ENCODE measurements at places on chromosomes 12 and 14.
A peak's percentile ranks its signal among the peaks of the same experiment; 100 is the strongest.

DNA sequence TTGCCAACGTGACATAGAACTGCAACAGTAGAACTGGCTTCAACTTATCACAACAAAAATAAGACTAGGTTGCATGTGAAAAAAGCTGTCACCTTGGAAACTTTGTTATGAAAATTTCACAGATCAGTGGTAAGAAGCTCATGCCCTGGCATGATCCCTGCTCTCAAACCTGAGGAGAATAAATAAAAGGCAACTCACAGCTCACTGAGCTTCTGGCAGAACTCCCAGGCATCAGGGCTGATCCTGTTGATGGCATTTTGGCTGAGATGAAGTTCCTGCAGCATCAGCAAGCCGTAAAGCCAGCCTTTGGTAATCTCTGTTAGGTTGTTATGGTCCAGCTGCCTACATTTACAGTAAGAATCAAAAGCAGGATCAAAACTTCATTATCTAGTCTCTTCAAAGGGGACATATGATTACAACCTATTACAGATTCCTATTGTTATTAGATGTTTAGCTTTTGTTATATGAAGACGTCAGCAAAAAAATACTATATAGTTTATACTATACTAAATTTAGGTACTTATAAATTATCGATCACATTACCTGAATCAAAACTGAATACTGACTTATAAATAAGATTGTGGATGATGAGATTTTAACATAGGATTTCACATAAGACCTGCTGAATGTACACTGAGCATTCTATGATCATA, 32.0 kb downstream of the LRIG3 start:
- H3K36me3 ChIP-seq, result peaks cover 26% of the 10 kb centered on the region
- no peaks in the 10 kb centered on the region for H3K27me3 ChIP-seq
- no peak overlapping the region for H3K4me3 ChIP-seq
- no peak for DNase-seq
- no peak overlapping the region for H3K27ac ChIP-seq

DNA sequence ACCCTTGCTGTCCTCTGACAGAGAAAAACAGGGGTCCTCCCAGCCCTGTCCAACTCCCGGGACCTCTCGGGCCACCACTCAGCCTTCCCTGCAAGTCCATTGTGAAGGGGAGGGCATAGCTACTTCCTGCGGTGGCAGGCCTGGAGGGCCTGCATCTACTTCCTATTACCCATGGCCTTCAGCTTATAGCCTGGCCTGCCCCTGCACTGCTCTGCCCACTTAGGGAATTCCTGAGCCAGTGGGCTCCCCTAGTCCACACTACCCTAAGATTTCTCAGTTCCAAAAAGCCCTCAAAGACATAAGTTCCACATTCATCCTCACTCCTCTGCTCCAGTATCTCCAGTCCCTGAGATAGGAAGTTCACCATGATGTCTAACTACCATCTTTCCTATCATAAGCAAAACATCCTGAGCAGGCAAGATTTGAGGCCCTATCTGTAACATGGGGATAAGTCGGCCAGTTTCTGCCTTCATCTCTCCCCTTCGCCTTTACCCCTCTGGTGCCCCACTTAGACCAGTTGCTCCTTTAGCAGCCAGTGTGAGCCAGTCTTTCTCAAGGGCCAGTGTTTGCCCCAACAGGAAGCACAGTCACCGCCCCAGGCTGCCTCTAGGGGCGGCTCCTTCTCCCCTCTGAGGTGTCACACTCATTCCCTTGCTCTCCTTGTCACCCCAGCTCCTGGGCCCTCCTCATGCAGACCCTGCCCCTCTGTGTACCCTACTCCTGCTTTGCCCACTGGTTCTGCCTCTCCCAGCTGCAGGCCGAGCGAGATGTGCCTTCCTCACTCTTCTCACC, 10.9 kb downstream of the HDAC7 start:
- H3K36me3 ChIP-seq, result peaks cover 14% of the 10 kb centered on the region
- peak overlapping the region; percentile 39 for H3K4me3 ChIP-seq
- H3K27ac ChIP-seq, result peak overlapping the region; percentile 97
- no peaks in the 10 kb centered on the region for H3K27me3 ChIP-seq
- H3K4me1 ChIP-seq, result peaks cover 59% of the 10 kb centered on the region

DNA sequence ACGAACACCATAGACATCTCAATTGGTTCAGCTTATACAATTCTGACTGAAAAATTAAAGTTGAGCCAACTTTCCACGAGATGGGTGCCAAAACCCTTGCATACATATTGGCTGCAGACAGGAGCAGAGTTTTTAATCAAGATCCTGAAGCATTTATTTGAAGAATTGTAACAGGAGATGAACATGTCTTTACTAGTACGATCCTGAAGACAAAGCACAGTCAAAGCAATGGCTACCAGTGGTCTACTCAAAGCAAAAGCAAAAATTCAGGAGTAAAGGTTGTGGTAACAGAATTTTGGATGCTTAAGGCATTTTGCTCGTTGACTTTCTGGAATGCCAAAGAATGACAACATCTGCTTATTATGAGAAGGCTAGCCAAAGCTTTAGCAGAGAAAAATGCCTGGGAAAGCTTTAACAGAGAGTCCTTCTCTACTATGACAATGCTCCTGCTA, 20.7 kb downstream of the ZDHHC17 start:
- peak overlapping the region; percentile 47 for H3K4me3 ChIP-seq
- H3K36me3 ChIP-seq, result no peaks in the 10 kb centered on the region
- H3K27ac ChIP-seq, result peak overlapping the region; percentile 70
- DNase-seq, result no peak
- H3K4me1 ChIP-seq, result peaks cover 10% of the 10 kb centered on the region
- H3K27me3 ChIP-seq, result no peaks in the 10 kb centered on the region

GRCh38 chr14:66508547-66508845, 549 bp downstream of the GPHN start:
- no peaks in the 10 kb centered on the region for H3K36me3 ChIP-seq
- peak overlapping the region; percentile 84 for H3K4me3 ChIP-seq
- no peak for DNase-seq
- no peaks in the 10 kb centered on the region for H3K27me3 ChIP-seq

DNA sequence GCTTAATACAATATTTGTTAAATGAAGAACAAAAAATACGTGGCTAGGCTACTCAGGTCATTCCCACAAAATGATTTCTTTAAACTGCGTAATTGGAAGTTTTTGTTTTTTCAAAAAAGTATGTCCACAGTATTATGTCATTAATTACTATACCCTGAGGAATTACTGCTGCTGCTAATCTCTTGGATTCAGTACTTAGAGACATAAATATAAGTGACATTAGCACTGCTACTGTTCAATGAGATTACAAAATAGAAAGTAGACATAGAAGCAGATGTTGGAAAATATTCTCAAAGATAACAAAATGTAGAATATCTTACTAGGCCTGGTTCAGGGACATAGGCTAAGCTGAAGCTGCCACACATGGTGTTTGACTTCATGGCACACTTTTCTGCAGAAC, 36.3 kb downstream of the HMGA2 start:
- no peaks in the 10 kb centered on the region for H3K4me1 ChIP-seq
- H3K36me3 ChIP-seq, result no peaks in the 10 kb centered on the region
- H3K27ac ChIP-seq, result no peak overlapping the region
- no peak for DNase-seq
- no peaks in the 10 kb centered on the region for H3K27me3 ChIP-seq

- DNase-seq, result no peak
- peaks cover 23% of the 10 kb centered on the region for H3K27me3 ChIP-seq
- H3K4me1 ChIP-seq, result peaks cover 21% of the 10 kb centered on the region
- H3K36me3 ChIP-seq, result no peaks in the 10 kb centered on the region
- H3K4me3 ChIP-seq, result no peak overlapping the region
- no peak overlapping the region for H3K27ac ChIP-seq
Observed at GRCh38 chr12:49294804-49295081, 204 bp upstream of the PRPH start.

DNA sequence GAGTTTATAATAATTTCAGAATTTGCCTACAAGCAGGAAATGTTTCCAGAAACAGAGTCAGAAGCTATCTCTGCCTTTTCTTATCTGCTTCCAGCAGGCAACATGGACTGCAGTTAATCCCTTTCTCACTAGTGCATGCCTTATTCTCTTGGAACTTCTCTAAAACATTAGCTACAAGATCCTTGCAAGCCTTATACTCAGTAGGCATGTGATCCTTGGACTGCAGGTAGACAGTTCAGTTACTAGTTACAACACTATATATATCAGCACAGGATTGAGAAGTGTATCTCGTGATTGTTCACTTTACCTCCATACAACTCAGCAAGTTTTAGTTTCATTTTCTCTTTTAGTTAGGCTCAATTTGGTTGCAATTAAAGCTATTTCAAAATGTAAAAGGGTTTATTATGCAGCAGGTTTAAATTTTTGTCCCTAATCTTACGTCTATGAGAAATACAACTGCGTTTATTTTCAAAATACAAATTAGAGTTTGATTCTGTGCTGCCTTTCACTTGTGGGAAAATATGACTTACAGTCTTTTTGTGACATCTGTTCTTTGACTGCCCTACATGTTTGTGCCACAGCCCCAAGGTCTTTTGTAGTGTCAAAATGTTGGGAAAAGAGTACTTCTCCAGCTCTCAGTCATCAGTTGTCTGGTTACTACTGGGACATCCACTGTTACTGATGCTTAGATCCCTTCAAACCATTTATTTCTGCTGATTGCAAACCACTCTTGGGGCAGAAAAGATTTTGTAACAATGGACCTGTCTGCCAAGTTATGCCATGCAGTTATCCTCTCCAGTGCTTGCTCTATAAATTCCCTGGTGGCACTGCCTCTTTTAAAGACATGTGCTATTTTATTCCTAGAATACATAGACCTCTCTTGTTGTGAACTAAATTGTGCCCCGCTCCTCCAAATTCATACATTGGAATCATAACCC, 709.0 kb upstream of the FOXG1 start:
- H3K27me3 ChIP-seq, result no peaks in the 10 kb centered on the region
- no peaks in the 10 kb centered on the region for H3K4me1 ChIP-seq
- H3K4me3 ChIP-seq, result peak overlapping the region; percentile 9

DNA sequence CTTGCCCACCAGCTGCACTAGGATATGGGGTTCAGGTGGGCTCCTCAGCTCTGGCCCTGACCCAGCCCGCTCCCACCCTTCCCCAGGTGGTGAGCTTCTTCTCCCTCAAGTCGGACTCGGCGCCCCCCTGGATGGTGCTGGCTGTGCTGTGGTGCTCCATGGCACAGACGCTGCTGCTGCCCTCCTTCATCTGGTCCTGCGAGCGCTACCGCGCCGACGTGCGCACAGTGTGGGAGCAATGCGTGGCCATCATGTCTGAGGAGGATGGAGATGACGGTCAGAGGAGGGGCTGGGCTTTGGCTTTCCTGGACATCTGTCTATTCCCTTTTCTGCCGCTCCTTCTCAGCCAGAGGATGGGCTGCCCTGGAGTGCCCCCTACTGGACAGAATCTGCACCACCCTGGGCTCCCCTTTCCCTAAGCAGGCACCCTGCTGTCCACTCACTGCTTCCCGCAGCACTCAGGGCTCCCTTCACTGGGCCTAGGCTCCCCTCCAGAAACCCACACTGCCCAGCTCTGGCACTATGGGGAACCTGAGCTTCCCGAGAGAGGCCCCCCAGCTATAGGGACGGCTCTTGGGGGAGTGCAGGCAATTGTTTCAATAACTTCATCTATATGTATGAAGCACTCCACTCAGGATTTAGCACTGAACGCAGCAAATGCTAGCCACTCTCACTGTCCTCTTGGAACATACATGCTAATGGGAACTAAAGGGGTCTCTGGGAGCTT, 2.6 kb upstream of the P3H3 start:
- H3K27me3 ChIP-seq, result peaks cover 7% of the 10 kb centered on the region
- DNase-seq, result peak; percentile 93
- H3K27ac ChIP-seq, result no peak overlapping the region

DNA sequence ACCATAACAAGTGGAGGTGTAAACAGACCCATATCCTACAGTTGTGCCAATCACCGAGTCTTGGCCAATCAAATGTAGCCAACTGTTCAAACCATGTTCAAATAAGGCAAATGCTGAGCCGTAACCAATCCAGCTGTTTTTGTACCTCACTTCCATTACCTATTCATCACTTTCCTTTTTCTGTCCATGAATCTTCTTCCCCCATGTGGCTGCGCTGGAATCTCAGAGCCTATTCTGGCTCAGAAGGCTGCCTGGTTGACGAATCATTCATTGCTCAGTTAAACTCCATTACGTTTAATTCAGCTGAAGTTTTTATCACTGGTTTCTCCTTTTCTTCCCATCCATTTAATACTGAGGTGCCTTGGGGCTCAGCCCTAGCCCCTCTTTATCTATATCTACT, 71.1 kb downstream of the TBC1D30 start:
- H3K36me3 ChIP-seq, result no peaks in the 10 kb centered on the region
- no peak overlapping the region for H3K4me3 ChIP-seq

GRCh38 chr12:85060916-85061315, 24.8 kb downstream of the LRRIQ1 start:
- no peaks in the 10 kb centered on the region for H3K36me3 ChIP-seq
- H3K4me1 ChIP-seq, result no peaks in the 10 kb centered on the region
- H3K27me3 ChIP-seq, result no peaks in the 10 kb centered on the region
- DNase-seq, result no peak

- no peak for DNase-seq
- H3K4me3 ChIP-seq, result no peak overlapping the region
- H3K27me3 ChIP-seq, result no peaks in the 10 kb centered on the region
- H3K36me3 ChIP-seq, result no peaks in the 10 kb centered on the region
- H3K27ac ChIP-seq, result no peak overlapping the region
- H3K4me1 ChIP-seq, result no peaks in the 10 kb centered on the region
Observed at GRCh38 chr12:114529966-114530365, 124.0 kb upstream of the TBX5 start.

DNA sequence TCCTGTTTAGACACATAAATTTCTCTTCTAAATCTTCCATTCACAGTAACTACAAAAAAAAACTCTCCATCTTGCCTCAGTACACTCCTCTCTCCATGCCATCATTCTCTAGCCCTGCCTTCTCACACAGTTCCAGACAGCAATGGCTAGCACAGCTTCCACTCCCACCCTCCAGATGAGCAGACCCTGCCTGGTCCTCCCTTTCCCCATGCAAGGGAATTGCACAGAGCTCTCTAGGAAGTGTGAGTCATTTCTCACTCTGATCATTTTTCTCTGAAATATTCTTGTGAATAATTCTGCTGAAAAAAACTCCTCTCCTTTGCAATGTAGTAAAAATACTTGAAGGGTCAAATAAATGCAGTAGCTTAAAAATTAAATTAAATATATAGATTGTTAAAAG, 170.6 kb downstream of the BMP4 start:
- no peaks in the 10 kb centered on the region for H3K27me3 ChIP-seq
- H3K4me3 ChIP-seq, result no peak overlapping the region
- H3K27ac ChIP-seq, result no peak overlapping the region
- H3K4me1 ChIP-seq, result no peaks in the 10 kb centered on the region
- no peaks in the 10 kb centered on the region for H3K36me3 ChIP-seq
- DNase-seq, result no peak

GRCh38 chr12:107411792-107412535, 273.6 kb upstream of the PWP1 start:
- H3K4me3 ChIP-seq, result no peak overlapping the region
- H3K36me3 ChIP-seq, result no peaks in the 10 kb centered on the region
- DNase-seq, result no peak
- no peaks in the 10 kb centered on the region for H3K4me1 ChIP-seq
- no peak overlapping the region for H3K27ac ChIP-seq

DNA sequence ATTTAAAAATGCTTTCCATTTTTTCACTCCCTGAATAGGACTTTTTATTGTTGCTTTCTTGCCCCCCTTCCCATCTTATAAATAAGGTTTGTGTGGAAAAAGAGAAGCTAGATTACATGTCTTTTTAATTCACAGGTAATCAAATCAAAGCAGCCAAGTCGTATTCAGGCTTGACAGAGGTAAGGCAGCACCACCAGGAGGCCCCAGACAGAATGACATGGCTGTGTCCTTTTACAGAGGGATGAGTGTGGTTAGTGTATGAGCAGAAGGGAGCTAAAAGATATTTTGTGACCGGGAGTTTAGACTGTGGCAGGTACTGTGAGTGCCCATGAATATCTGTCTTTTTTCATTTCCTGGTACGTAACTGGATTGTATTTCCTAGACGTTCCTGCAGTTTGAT, 596.1 kb downstream of the ETNK1 start:
- no peak overlapping the region for H3K4me3 ChIP-seq
- no peaks in the 10 kb centered on the region for H3K36me3 ChIP-seq
- no peaks in the 10 kb centered on the region for H3K27me3 ChIP-seq
- no peak overlapping the region for H3K27ac ChIP-seq
- no peaks in the 10 kb centered on the region for H3K4me1 ChIP-seq
- DNase-seq, result no peak
